ENCODE measurements at places on chromosomes 6 and 20.

GRCh38 chr6:80250391-80250997, 144.0 kb downstream of the BCKDHB start:
- H3K4me1 ChIP-seq, result no peaks in the 10 kb centered on the region
- DNase-seq, result no peak
- H3K4me3 ChIP-seq, result no peak overlapping the region
- H3K27me3 ChIP-seq, result no peaks in the 10 kb centered on the region
- H3K27ac ChIP-seq, result no peak overlapping the region
- H3K36me3 ChIP-seq, result no peaks in the 10 kb centered on the region

- H3K27ac ChIP-seq, result no peak overlapping the region
- no peak overlapping the region for H3K4me3 ChIP-seq
Observed at GRCh38 chr20:50918403-50918802, 12.8 kb downstream of the ADNP start.

DNA sequence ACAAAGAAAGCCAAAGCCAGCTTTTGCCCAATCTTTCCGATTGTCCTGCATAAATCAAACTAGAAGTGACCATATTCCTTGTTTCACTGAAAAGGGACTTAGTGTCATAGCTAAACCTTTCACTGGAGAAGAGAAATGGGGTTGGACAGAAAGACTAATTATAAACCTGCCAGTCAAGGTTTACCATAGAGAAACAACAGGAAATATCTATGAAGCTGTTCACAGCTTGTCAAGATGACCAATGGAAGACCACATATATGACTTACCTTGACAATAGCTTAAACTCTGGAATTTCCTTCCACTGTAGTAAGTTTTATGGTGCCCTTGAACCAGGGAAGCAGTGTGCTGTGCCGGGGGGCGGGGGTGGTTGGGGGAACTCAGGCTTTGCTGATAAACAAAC, 107.7 kb upstream of the PHACTR1 start:
- H3K4me1 ChIP-seq, result no peaks in the 10 kb centered on the region
- no peak for DNase-seq
- no peak overlapping the region for H3K27ac ChIP-seq
- H3K27me3 ChIP-seq, result no peaks in the 10 kb centered on the region

DNA sequence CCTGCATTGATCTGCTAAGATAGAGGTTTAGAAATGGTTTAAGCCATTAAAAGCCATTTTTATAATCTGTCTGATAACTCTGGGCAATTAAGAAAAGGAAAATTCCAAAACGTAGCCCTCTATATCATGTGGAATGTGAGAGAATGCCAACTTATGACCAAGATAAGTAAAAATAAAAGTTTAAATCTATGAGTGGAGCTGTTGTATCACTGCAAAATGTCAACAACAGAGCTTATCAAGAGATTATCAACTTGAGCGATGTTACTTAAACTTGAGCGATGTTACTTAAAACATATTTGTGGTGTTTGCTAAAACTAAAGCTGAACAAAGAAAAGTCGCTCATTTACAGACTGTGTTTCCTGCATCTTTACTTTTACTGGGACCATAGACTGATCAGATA, 46.9 kb upstream of the SCML4 start:
- DNase-seq, result no peak
- no peak overlapping the region for H3K4me3 ChIP-seq
- no peaks in the 10 kb centered on the region for H3K27me3 ChIP-seq
- H3K27ac ChIP-seq, result no peak overlapping the region
- peaks cover 45% of the 10 kb centered on the region for H3K36me3 ChIP-seq
- peaks cover 17% of the 10 kb centered on the region for H3K4me1 ChIP-seq

DNA sequence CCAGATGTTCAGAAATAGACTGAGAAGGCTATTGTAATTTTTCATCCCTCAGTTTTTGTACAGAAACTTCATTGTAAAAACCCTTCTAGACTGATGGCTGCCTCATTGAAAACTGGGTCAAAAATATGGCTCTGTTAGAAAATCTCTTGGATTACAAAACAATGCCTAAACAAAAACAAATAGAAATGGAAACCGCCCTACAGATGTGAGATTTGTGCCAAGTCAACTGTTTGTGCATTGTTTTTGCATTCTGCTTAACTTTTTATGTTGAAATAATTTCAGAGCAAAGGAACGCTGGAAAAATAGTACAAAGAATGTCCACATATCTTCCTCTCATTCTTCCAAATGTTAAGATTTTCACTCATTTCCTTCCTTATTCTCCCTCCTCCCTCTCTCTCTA, 425.1 kb downstream of the FOXA2 start:
- H3K27me3 ChIP-seq, result peaks cover 16% of the 10 kb centered on the region
- H3K36me3 ChIP-seq, result no peaks in the 10 kb centered on the region
- no peak for DNase-seq
- no peak overlapping the region for H3K27ac ChIP-seq
- H3K4me3 ChIP-seq, result no peak overlapping the region
